ENCODE measurements at places on chromosomes 7 and 10.

DNA sequence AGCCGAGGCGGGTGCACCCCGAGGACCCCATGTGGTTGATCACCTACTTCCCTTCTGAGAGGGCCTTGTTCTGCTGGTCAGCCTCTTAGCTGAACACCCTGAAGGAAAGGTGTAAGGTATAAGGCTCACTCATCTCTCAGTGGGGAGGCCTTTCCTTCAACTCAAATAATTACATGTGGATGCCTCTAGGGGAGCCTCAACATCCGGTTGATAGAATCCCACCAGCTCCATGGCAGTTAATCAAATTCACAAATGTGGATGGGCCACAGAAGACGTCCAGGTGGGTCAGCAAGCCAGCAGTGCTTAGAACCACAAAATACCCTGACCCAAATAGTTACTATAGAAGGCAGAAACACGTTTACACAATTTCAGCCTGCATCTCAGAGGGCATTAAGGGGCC lies 37.7 kb upstream of the ZNF32 start:
- no peak for ATAC-seq

GRCh38 chr10:113496111-113497109 lies 56.4 kb upstream of the HABP2 start:
- no peak for ATAC-seq

GRCh38 chr10:68598978-68599770 lies 39.0 kb downstream of the TET1 start:
- peak; percentile 63 for ATAC-seq

DNA sequence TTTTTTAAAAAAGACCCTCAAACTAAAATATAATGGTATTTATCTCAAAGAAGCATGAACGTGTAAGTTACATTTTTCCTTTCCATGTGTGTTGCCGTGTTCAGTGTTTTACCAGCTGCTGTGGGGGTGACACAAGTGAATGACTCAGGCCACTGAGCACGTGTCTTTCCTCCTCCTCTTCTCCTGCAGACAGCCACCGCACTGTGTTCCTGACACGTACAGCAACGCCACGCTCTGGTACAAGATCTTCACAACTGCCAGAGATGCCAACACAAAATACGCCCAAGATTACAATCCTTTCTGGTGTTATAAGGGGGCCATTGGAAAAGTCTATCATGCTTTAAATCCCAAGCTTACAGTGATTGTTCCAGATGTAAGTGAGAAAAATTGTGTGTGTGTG lies 29.7 kb downstream of the TMEM248 start:
- ATAC-seq, result no peak

DNA sequence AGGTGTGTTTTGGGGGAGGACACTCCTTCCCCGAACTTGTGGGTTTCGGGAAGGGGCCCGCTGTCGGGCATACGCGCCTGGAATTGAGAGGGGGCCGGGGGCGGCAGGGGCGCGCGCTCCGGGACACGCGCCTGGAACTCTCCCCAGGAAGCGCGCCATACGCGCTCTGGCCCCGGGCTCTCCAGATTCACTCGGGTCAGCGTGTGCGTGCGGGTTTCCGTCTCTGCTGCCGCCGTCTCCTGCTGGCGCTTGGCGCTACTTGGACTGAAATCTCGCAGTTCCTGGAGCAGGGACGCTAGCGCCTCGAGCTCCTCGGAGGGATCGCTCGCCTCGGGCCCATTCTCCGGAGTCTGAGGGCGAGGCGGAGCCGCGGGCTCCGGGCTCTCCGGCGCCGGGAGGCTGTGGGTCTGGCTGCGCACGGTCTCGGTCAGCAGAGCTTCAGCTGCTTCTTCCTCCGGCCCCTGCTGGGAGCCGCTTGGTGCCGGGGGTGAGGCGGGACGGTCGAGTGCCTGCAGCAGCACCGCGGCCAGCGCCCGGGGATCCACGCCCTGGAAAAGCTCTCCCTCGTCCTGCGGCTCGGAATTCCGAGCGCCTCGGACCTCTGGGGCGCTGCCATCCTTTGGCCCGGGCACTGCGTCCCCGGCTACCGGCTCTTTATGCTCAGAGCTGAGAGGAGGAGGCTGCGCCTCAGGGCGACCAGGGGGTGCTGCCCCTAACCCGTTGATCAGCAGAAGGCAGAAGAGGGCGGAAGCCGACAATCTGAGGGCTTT lies 1.1 kb downstream of the VGF start:
- no peak for ATAC-seq

- no peak for ATAC-seq
Measured at GRCh38 chr10:110151971-110152370, 55.4 kb upstream of the MXI1 start.

DNA sequence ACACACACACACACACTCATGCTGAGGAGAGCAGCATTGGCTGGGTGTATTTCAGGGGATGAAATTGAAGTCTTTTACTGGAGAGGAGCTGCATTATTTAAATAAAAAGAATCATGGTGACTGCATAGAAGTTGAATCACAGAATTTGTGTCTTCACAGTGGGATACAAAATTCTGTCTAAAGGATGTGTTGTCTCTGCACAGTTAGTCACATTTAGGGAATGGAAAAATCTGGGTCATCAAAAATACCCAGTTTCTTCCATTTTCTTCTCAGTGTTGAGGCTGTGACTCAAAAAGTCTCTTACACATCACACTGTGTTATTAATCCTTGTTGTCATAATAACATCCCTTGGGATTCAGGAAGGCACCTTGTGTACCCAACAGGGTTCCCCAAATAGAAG lies 10.9 kb downstream of the PAPSS2 start:
- no peak for ATAC-seq

DNA sequence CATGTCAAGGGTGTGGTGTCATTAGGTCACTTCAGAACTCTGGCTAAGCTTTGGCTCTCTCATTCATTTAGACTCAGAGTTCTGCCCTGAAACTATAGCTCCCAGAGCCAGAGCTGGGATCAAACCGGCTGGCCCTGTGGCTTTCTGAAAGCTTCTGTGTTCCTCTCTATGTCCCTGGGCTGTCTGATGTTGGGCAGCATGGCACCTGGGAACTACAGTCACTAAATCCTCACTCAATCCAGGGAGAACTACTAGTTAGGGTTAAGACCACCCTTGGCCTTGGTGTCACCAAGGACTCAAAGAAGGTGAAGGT lies 13.2 kb downstream of the ATG9B start:
- no peak for ATAC-seq

GRCh38 chr10:91745090-91745831 lies 53.0 kb upstream of the TNKS2 start:
- peak; percentile 83 for ATAC-seq

DNA sequence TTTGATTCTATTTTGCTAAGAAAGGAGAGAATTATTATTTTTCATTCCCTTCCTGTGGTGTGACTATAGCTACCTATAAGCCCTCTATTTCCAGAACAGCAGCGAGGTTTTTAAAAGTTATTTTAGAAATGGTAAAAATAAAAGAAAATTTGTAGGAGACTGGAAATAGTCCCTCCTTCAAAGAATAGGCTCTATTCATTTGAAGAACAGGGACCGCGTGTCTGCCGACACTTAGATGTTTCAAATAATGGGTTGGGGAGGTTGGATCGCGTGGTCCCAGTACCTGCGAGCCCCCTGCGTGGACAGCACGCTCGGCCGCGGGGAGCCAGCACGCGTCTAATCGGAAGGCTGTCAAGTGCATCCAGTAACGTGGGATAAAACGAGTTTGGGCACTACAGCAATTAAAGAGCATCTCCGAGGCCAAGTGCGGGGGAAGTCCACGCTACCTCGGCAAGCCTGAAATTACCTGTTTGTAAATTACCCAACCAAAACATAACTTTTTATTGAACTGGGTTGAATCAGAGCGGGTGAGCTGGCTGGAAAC lies 1.0 kb downstream of the CACNA2D1 start:
- peak; percentile 28 for ATAC-seq

DNA sequence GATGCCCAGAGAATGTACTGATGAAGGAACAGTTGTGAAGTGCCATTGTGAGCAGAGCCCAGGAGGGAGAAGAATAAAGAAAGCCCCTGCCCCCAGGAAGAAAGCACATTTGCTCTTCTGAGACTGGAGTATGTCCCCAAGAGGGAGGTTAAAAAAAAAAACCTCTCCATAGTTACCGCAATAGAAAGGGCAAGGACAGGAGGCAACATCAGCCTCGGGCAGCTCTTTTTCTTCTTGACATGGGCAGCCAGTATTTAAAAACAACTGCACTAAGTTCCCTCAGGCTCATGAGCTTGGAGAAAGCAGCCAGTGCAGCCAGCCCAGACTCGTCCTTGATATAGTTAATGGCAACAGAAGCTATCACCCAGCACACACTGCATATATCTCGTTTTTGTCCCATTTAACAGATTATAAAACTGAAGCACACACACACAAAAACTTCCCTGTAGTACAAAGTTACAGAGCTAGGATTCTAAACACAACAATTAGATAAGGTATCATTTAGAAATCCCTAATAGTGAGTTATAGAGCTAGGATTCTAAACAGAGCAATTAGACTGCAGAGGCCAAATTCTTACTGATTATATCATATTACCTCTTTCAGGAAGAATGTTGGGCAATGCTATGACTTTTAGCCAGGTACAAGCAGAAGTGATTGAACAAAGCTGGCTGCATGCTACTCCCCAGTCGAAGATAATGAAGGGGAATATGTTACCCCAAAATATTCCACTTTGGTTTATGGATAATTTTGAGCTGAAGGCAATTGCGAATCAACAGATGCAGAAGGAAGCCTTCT lies 823.5 kb downstream of the GRID1 start:
- no peak for ATAC-seq

DNA sequence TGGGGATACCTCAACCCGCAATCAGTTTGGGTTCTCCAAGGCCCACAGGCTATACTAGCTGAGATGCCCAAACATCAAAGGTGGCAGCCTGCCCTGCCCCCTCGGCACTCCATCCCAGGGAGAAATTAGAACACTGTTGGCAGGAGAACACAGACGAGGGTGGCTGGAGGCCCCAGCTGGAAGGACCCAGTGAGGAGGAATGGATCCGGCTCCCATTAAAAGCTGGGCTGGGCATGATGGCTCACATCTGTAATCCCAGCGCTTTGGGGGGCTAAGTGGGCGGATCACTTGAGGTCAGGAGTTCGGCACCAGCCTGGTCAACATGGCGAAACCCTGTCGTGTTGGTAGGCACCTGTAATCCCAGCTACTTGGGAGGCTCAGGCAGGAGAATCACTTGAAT lies 199.9 kb upstream of the GNAI1 start:
- no peak for ATAC-seq

GRCh38 chr7:80563561-80564327 lies 51.9 kb upstream of the GNAT3 start:
- ATAC-seq, result peak; percentile 39

DNA sequence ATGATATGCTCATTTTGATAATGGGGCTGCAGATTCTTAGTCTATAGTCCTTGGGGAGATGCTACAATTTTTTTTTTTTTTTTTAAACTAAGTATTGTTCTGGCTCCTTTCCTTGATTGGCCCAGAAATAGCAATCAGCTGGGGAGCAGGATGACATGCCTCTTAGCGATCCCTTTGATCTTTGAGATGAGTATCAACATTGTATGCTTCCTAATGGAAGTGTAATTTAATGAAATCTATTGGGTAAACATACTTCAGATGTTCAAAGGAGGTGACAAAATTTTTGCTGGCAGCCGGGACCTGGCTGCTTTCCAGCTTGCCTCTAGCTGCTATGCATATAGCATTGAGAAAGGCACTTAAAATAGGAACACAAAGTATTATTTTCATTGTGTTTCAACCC lies 43.5 kb downstream of the VTI1A start:
- no peak for ATAC-seq

- no peak for ATAC-seq
Measured at GRCh38 chr7:103866919-103867318, 122.5 kb downstream of the RELN start.

DNA sequence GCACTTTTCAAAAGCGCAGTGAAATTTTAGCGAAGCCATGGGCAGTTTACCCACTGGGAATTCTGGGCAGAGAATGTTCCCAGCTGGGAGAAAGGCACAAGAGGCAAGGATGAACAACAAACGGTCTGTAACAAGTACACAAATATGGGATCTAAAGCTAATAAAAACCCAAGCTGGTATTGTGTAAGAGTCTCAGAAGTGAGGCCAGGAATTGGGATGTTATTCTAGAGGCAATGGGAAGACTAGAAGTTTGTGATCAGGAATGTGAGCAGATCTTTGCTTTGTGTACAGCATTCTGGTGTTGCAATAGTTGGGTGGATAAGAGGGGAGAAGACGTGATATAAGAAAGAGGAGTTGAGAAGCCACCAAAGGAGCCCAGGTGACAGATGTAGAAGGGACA lies 15.0 kb downstream of the FZD9 start:
- ATAC-seq, result no peak

DNA sequence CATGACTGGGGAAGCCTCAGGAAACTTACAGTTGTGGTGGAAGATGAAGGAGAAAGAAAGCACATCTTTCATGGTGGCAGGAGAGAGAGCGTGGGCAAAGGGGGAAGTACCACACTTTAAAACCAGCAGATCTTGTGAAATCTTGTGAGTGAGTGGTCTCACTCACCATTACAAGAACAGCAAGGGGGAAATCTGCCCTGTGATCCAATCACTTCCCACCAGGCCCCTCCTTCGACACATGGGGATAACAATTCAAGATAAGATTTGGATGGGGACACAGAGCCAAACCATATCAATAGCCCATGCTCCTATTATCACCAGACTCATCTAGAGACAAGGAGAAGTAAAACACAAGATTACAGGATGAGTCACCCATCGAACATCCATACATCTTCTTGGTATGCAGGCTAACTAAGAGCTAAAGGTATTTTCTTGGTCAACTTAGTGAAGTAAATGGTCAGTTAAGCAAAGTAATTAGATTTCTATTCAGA lies 55.3 kb upstream of the YAE1 start:
- no peak for ATAC-seq

DNA sequence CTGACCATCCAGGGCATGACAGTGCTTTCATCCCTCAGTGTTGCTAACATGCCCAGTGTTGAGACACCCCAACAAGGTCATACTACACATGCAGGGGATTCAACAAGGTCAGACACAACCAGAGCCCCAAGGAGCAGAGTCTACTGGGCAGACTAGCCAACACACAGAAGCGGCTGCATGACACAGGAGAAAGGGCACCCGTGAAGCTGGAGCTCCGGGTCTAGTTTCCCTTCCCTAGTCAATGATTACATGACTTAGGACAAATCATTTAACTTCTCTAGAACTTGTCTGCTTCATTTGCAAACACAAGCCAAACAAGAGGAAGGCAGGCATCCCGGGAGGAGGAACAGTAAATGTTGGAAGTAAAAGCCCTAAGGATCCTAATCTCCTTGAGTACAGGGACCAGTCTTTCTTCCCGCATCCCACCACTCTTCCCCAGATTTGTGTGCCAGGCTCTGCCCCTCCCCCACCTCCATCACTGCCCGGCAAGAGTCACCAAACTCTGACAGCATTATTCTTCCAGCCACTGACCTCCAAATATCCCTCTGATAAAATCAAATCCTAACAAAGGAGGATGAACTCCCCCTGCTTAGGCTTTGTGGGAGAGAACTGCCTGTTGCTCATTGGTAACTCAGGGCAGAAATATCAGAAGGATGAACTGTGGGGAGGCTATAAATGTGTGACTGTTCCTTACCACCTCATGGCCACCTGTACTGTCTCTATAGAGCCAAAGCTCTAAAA lies 104.3 kb downstream of the KCNMA1 start:
- ATAC-seq, result no peak

All from esophagus mucosa (tissue), 1 donor.